ENCODE measurements at places on chromosomes 2 and 18.

GRCh38 chr2:143937723-143938350 is 582.1 kb downstream of the ZEB2 start:
- DNase-seq, result no peak

GRCh38 chr18:57143265-57143664 is 3.6 kb upstream of the BOD1L2 start:
- no peak for DNase-seq

DNA sequence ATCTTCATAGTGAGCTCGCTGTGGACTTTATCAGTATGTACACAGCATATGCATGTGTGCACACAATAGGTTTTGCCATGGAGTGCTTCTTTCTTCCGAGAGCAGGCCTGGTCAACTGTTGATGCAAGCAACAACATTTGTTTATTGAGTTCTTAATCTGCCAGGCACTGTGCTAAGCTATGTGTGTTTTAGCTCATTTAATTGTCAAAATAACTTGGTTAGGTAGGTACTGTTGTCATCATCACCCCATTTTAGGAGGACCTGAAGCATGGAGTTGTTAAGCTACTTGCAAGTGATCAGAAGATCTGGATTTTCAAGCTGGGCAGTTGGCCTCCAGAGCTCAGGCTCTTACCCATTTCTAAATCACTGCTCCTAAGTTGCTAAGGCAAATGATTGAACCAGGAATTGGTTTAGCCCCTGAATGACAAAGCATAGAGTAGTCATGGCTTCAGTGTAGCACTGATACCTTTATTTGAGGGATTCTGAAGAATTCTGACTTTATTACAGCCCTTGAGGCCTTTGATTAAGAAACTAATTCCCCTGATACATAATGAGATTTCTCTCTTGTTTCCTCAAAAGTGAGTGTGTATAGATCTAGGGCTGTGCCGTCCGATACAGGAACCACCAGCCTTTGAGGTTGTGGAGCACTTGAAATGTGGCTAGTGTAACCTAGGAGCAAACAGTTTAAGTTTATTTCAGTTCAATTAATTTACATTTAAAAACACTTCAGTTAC is 132.9 kb downstream of the FMNL2 start:
- DNase-seq, result no peak

- DNase-seq, result no peak
Measured at GRCh38 chr18:11724781-11725180, 35.7 kb downstream of the GNAL start.

GRCh38 chr2:69514406-69514805 is 77.2 kb upstream of the NFU1 start:
- DNase-seq, result no peak

GRCh38 chr2:214135966-214136365 is 274.9 kb upstream of the VWC2L start:
- DNase-seq, result no peak

DNA sequence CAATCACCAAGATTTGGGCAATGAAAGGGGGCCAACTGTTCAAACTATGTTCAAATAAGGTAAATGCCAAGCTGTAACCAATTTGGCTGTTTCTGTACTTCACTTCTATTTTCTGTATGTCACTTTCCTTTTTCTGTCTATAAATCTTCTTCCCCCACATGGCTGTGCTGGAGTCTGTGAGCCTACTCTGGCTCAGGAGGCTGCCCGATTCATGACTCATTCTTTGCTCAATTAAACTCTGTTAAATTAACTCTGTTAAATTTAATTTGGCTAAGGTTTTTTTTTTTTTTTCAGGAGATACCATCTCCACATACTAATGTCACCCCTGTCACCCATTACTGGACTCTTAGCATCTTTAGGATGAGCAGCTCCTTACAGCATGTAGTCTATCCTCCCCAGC is 178.8 kb upstream of the TWIST2 start:
- DNase-seq, result no peak

GRCh38 chr18:2848247-2849246 is 1.7 kb downstream of the EMILIN2 start:
- DNase-seq, result no peak

- no peak for DNase-seq
Measured at GRCh38 chr2:37243435-37243834, 12.0 kb downstream of the NDUFAF7 start.

DNA sequence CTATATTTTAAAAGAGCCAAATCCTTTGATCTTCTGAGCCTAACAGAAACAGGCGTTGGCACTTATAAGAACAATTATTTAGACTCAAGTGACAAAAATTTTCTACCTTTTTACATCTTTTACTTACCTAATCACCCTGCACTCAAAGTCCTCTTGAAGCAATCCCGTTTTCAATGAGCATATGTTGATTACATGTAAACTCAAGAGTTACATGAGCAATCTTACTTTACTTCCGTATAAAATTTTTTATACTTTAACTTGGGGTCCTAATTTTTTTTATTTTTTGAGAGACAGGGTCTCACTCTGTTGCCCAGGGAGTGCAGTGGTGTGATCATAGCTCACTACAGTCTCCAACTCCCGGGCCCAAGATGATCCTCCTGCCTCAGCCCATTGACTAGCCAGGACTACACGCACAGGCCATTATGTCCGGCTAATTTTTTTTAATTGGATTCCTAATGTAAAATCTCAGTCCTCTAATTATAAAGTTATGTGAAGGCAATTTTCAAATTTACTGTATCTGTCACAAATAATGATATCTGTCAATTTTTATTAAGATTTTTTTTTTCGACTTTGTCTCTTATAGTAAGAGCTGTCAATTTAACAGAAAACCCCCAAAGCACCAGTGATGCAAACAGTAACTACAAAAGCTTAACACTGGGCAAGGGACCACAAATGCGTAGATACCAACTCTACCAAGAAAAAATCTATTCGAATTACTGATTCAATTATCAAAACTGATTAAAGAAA is 19.1 kb upstream of the STPG4 start:
- DNase-seq, result no peak

DNA sequence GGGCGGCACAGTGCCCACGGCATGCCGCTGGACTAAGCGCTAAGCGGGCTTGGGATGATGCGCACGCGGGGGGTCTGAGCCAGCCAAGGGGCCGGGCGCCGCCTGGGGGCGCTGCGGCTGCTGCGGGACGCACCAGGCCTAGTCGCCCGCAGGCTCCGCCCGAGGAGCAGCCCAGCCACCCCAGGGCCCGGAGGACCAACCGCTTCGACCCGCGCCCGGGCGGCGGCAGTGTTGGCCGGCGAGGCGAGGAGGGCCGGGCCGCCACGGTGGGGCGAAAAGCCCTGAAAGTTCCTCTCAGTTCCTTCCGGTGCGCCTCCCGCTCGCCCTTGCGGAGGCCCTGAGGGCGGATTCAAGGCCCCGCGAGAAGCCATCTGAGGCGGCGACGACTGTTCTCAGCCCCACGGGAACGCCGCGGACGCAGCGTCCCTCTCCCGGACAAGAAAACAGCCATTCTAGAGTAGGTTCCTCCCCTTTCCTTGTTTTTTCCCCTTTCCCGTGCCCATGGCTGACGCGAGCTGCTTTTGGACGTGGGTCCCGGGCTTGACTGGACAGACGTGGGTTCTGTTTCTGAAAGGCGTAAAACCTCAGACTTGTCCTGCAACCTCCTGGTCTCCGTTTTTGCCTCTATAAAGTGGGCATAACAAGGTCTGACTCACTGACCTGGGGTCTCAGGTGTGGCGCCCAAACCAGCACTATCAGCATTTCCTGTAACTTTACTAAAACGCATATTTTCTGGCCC is at the start of gene ANKAR:
TSS of gene ANKAR (plus strand) at position 297 of the 739 bp plus-strand sequence. CDS start 1,821 bp downstream, outside the sequence.
- DNase-seq, result peak; percentile 74

DNA sequence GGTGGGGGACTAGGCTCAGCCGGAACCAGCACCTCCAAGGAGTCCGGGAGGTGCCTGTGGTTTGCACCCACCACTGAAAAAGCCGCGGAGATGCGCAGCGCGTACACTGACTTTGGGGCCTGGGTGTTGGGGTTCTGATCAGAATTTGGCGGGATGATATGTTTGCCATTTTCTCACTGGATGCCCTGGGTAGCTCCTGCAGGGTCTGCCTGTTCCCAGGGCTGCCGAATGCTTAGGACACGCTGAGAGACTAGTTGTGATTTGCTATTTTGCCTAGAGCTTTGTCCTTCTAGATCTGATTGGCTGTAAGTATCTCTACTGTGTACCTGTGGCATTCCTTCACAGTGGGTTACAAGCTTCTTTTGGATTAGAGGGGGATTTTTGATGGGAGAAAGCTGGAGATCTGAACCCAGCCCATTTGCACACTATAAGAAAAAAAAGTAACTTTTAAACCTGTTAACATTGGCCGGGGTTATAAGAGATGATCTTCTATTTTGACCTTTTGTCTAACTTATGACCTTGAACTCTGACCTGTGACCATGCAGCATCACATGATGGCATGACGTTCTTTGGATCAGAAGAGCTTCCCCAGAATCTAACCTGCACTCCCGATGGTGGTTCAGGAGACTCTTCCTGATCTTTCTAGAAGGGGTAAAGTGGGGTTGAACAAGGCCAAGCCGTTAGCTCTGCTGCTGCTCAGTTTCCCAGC is 1.6 kb downstream of the KCNE4 start:
- DNase-seq, result no peak
